ENCODE measurements at places on chromosomes 7 and 10.

DNA sequence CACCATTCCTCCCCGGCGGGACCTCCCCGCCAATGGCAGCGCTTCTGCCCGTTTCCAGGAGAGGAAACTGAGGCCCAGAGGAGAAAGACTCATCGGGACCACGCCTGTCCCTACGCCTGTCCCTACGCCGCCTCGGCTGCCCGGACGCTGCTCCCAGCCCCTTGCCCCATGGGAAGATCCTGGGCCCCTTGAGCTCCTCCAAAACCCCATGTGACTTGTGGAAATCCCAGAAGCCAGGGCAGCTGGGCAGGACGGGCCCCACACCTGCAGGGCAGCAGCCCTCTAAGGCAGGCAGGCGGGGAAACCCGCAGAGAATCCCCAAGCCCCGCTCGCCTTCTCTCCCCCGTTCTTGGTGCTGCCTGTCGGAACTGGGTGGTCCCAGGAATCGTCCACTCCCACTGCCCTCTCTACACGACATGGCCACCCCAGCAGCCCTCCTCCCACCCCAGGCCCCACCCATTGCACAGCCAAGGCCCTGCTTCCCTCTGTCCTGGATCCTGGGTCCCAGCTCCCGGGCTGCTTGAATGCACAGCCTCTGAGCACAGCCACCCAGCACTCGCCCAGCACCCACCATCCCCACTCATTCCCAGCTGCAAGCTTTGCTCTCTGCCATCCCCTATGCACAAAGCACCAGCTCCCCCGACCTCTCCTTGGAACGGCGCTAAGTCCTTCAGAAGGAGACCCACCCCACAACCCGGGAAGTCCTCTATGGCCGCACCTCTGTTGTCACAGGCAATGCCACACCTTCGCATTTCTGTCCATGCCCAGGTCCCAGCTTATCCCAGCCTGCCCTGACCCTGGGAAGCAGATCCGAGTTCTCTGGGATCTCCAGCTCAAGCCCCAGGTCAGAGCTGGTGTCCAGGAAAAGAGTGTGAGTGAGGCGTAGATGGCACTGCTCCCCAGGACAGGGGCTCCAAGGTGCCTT, 50.6 kb downstream of the SLC29A4 start:
- DNase-seq: no peak

GRCh38 chr10:79933961-79934360, 14.9 kb downstream of the SFTPD start:
- DNase-seq: no peak

DNA sequence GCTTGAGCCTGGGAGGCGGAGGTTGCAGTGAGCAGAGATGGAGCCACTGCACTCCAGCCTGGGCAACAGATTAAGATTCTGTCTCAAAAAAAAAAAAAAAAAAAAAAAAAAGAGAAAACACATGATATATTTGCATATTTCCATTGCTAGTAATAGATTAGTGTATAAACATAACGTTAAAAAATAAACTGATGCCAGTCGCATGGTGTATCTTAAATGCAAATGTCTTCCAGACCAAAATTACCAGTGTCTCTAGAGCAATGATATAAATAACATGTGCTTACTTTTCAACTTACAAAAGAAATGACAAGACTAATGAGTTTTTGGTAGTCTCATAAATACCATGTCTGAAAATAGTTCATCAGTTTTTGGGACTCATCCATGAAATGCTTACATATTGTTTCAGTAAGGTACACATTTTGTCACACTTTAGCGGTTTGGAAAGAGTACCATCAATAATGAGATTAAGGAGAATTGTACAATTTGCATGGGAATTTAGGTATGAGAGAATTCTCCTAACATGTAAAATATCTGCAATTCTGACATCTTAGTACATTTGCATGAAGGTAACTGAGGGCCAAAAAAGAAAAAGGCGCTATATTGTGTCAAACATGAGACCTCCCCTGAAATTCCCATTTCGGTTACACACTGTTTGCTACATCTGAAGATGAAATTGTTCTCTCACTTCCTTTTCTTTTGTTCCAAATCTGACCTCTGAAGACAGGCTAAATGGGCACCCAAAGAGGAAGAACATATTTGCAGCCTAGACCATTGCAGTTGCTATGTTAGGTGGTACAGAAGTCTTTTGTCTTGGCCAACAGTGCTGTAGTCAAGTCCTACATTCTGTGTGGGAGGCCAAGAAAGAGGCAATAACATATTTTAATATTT, 51.5 kb upstream of the PIP4K2A start:
- DNase-seq: no peak

GRCh38 chr7:158497627-158498026, 90.0 kb downstream of the PTPRN2 start:
- no peak for DNase-seq

- DNase-seq: no peak
Measured at GRCh38 chr10:79413196-79413595, 32.2 kb downstream of the ZCCHC24 start.

GRCh38 chr7:28539289-28539981, 127.1 kb downstream of the CREB5 start:
- DNase-seq: no peak

- DNase-seq: no peak
Measured at GRCh38 chr7:44311561-44312495, 13.6 kb downstream of the CAMK2B start.

GRCh38 chr10:89183571-89183970, 23.5 kb downstream of the CH25H start:
- no peak for DNase-seq

- no peak for DNase-seq
Measured at GRCh38 chr10:29860166-29860565, 199.2 kb downstream of the JCAD start.

- no peak for DNase-seq
Measured at GRCh38 chr10:26043469-26043868, 109.4 kb downstream of the MYO3A start.

DNA sequence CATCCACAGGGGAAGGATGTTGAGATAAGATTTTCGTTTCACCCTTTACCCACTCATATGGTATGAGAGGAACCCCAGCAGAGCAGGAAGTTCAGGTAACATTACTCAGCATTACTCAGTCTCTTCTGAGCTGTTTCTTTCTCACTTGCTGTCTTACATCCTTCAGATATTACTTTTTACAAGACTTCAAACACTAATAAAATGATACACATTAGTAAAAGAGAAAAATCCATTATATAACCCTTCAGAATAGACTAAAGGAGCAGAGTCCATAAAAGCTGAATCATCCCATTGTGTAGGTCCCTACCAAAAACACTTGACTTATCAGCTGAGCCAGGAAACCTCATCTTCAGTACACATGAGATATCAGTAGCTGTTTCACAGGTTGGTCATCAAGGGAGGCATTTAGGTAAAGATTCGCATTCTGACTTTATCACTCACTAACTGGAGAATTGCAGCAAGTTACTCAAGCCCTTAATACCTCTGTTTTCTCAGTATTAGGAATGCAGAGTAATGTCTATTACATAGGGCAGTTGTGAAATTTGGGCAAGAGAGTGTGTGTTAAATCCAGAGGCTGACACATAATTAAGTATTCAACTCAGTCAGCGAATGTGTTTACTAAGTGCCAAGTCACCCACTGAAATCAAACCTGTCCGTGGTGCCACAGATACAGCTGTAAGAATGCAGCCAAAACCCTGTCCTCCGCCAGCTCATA, 44.7 kb downstream of the KLF6 start:
- no peak for DNase-seq

GRCh38 chr10:102918817-102919245, 737 bp downstream of the CNNM2 start:
- peak; percentile 29 for DNase-seq

- no peak for DNase-seq
Measured at GRCh38 chr7:42991913-42992591, 59.9 kb downstream of the MRPL32 start.

DNA sequence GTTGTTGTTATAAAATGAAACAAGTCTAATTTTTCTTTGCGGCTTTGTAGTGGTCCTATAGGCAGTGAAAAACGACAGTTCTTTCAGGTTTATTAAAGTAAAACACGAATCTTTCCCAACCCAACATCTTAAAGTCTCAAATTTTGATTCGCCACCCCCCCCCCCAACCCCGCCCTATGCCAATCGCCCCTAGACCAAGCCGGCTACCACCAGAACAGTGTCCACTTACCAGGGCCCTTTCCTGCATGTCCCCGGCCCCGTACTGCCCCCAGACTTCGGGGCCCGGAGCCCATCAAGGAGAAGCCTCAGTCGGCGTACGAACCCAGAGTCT, 335 bp upstream of the CHCHD1 start:
- no peak for DNase-seq

DNA sequence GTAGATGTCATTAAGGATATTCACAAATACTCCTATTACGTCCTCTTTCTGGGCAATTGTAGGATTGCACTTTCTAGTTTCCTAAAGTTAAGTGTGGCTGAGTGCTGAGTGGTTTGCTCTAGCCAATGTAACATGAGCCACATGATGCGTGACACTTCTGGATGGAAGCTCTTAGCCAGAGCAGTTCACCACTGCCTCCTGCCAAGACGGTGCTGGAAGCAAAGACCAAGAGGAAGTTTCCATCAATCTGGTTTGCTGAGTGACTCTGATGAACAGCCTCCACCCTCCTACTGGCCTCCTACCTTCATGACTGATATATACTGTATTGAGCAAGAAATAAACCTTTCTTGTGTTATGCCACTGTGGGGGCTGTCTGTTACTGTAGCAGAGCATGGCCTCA, 318.1 kb downstream of the KCNMA1 start:
- no peak for DNase-seq

DNA sequence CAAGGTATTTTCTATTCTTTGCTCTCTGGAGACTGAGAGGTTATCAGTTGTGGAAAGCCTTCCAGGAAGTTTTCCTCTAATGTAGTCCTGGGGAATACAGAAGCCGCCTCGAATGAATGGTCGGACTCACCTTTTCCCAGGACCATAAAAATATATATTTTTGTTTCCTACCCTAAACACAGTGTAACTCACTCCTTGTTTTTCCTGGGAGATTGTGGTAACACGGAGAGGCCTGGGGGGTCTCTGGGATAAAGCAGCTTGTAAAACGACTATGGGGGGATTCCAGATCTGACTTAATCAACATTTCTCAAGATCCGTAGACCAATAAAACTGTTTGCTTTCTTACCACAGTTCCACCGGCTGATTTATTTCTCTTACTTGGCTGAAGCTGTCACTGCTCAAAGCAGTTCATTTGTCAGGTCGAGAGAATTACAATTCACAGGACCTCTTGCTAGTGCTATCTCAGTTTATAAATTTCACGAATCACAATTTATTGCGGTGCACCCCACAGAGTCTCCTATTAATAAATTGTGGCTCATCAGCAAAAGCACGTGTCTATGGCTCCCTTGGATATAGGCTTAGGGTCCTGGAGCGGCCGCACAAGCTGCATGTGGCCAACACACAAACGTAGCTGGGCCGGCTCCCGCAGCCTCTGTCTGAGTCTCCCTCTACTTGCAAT, 176.3 kb upstream of the BMPER start:
- DNase-seq: no peak

DNA sequence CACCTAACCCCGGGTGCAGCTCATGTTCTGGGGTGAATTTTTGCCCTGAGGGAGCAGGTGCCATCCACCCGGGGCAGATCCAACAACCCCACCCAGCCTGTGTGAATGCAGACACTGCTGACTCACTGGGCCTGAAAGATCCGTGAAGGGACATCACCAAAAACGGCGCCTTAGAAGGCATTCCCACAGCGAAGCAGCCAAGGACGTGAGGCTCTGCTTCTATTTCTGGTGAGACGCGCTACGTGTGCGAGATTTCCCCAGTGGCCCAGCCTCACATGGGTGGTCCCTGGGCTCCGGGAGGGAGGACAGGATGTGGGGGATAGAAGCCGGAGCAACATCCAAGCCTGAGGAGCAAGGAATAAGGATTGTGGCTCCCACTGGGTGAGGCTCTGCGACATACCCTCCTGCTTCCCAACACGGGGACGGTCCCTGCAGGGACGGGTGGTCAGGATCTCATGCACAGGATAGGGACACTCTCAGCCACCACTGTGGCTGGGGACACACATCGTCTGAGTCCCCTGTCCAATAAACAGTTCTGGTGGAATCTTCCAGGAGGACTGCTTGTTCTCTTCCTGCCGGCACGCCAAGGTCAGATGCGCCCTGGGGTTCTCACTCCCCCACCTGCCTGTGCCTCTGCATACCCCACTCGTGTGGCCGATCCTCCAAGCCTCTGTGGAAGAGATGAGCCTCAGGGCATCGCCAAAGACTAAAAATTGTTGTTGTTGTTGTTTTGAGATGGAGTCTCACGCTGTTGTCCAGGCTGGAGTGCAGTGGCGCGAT, 70.2 kb downstream of the ZRANB1 start:
- DNase-seq: no peak

GRCh38 chr7:127550247-127550646, 35.1 kb downstream of the GCC1 start:
- DNase-seq: no peak

GRCh38 chr10:72250666-72251065, 23.1 kb upstream of the DDIT4 start:
- no peak for DNase-seq

GRCh38 chr7:10739401-10739800, 234.3 kb upstream of the PHF14 start:
- no peak for DNase-seq

GRCh38 chr7:158228131-158228530, 359.5 kb downstream of the PTPRN2 start:
- DNase-seq: no peak

- DNase-seq: peak; percentile 11
Measured at GRCh38 chr7:50661345-50662040, 96.3 kb upstream of the DDC start.

GRCh38 chr7:108808549-108809266, 239.0 kb downstream of the DNAJB9 start:
- DNase-seq: no peak

DNA sequence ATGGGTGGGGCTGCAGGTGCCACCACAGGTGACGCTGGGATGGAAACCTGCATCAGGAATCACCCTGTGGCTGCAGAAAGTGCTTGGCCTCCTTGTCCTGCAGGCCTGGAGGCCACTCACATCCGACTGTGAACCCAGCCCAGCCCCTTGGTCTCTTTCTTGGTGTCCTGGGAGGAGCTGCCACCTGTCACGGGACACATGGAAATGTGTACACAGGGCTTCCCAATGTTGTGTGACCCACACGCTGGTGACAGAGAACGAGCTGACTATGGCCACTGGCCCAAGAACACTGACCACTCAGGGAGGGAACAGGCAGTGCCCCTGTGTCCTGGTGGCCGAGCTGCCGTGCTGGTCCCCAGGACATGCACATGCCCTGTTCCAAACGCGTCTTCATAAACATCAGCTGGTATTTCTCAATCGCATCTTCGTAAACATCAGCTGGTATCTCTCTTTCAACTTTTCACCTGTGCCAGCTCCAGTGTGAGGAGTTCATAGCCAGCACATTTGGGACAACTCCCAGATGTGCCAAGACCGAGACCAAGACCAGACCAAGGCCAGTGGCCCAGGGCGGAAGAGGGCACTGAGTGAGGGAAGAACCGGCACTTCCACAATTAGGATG, 57.9 kb upstream of the INPP5A start:
- DNase-seq: no peak

GRCh38 chr10:114631090-114631665, 26.9 kb downstream of the ABLIM1 start:
- DNase-seq: no peak

DNA sequence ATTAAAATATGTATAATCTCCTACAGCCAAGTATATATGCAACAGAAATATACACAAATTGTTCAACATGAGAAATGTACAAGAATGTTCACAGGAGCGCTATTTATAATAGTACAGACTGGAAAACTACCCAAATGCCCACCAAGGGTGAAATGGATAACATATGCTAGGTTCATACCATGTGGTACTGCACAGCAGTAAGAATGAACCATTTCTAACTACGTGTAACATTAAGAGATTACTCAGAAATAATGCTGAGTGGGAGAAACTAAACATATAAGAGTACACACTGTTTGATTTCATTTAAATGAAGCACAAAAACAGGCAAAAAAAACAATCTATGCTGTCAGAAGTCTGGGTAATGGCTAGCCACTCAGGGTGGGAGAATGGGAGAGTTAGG, 45.8 kb downstream of the RNLS start:
- no peak for DNase-seq

Measured in CD4-positive, alpha-beta T cell treated with Interleukin-1 beta for 1 hour (primary cell).